Stimulated activated CD8-positive, alpha-beta memory T cell treated with anti-CD3 and anti-CD28 coated beads, Interleukin-12 subunit alpha, Interleukin-12 subunit beta, amount 100 ng/mL, for 1 hour (primary cell): ENCODE measurements at places on chromosomes 5 and 9.
A peak's percentile ranks its signal among the peaks of the same experiment; 100 is the strongest.

GRCh38 chr5:72451741-72452505, 55.3 kb downstream of the ZNF366 start:
- no peak for DNase-seq

GRCh38 chr5:142888469-142889085, 118.4 kb downstream of the ARHGAP26 start:
- no peak for DNase-seq

GRCh38 chr5:158852622-158853021, 247.1 kb downstream of the EBF1 start:
- no peak for DNase-seq

DNA sequence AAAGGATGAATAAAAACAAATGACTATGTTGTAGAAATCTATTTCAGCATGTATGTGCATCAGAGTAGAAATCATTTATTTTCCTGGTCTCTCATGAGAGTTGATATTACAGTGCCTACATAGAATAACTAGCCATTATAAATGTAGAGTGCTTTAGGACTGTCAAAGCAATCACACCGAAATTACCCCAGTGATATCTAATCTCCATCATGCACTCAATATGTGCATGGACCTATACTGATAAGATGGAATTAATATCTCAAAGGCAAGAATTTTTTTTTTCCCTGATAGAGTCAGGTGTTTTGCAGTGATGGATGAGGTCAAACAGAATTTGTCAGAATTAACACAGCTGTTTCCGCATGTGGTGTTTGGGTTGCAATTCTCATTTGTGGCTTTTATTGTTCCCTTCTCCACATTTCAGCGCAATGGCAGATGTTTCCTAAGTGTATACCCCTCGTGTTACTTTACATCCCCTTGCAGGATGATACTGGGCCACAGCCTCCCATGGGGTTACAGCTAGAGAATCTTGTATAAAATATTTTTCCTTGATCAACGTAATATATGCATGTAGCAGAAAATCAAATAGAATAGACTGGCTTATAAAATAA, 298.8 kb downstream of the RASEF start:
- DNase-seq, result no peak

- no peak for DNase-seq
Measured at GRCh38 chr5:75639535-75640311, 28.5 kb downstream of the ANKDD1B start.

GRCh38 chr9:81574405-81574804, 114.9 kb downstream of the TLE1 start:
- no peak for DNase-seq

- no peak for DNase-seq
Measured at GRCh38 chr5:23268136-23268535, 239.3 kb upstream of the PRDM9 start.

DNA sequence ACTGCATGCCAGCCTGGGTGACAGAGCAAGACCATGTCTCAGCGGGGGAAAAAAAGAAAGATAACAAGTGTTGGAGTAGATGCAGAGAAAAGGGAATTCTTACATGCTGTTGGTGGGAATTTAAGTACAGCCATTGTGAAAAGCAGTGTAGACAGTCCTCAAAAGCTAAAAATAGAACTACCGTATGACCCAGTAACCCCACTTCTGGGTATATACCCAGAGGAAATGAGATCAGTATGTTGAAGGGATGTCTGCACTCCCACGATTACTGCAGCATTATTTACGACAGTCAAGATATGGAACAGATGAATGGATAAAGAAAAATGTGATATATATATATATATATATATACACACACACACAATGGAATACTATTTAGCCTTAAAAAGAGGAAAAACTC, 225.3 kb upstream of the SLC24A2 start:
- DNase-seq, result no peak

DNA sequence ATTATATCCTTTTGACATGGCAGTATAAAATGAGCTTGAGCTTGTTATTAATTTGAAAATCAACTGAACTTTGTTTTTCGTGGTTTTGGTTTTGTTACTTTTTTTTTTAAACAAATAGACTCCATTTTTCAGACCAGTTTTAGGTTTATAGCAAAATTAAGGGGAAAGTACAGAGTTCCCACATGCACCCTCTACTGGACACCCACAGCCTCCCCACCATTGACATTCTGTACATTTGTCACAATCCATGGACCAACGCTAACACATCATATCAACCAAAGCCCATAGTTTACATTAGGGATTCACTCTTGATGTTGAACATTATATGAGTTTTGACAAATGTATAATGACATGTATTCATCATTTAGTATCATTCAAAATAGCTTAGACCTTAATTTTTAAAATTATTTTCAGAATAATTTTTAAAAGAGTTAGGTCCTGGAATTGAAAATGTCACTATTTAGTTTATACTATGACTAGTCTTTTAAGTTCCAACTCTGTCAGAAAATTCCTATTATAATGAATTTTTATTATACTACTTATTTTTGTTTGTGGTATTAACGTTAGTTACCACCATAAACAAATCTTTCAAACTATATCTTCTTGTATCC, 35.3 kb upstream of the JMY start:
- no peak for DNase-seq

GRCh38 chr5:64518793-64519192, 13.0 kb downstream of the RGS7BP start:
- no peak for DNase-seq

DNA sequence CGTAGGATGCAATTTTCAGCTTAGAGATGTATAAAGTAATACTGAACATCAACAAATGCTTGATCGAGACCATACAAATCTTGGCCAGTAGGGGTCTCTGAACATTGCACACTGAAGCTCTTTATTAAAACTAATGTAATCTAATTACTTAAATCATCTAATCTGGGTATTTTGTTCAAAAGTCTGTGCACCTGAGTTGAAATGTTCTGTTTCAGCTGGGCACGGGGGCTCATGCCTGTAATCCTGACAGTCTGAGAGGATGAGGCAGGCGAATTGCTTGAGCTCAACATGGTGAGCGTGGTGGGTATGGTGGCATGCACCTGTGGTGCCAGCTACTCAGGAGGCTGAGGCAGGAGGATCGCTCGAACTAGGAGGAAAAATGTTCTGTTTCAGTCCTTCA, 41.0 kb downstream of the ESM1 start:
- DNase-seq, result peak; percentile 22

DNA sequence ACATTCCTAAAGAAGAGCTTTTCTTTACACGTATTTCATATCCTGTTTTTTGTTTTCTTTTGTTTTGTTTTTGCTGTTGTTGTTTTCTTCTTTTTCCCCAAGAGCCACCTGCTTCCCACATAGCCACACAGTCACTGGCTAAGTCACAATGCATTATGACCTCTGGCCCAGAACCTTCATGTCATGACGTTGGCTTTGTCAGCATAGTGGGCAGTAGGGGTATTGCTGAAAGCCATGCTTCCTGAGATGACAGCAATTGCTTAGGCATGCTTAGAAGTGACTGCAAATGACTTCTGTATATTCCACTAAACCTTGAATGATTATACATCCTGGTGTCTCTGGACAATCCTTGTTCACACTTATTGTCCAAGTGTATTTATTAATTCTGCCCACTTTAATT, 375.8 kb downstream of the TAF11L14 start:
- no peak for DNase-seq

DNA sequence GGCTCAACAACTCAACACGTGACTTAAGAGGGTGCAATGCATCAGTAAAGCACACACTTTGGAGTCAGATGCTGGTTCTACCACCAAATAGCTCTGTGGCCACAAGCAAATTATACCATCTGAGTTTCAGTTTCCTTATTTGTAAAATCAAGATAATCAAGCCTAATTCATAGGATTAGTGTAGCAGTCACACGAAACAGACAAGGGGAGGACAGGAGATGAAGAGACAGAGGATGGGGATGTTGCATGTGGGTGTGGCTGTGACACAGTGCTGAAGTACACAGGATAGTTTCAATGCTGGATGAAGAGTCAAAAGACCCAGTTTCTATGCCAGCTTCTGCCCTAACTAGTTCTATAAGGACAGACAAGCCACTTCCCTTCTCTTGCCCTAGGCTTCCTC, 60.2 kb downstream of the SPOCK1 start:
- no peak for DNase-seq

DNA sequence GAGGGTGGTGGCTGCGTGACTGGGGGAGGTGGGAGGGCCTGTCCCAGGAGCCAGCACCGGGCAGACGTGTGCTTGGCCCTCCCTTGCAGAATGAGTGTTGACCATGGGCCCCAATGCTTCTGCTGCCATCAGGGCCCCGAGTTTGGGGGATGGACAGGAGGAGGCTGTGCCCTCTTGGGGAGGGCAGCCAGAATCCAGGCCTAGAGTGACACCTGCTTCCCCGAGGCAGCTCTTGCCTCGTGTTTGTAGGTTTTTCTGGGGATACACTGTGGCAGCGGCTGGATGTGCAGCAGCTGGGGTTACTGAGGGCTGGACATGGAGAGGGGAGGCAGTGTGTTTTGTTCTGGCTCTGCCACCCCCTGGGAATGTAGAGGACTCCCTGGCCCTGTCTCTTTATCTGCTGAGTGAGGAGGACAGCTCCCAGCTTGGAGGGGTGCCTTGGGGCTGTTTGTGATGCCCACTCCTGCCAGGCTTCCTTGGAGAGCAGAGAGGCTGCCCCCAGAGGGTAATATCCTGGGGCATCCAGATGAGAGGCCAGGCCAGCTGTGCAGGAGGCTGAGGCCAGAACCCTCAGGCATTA, 22.7 kb downstream of the WNK2 start:
- no peak for DNase-seq

DNA sequence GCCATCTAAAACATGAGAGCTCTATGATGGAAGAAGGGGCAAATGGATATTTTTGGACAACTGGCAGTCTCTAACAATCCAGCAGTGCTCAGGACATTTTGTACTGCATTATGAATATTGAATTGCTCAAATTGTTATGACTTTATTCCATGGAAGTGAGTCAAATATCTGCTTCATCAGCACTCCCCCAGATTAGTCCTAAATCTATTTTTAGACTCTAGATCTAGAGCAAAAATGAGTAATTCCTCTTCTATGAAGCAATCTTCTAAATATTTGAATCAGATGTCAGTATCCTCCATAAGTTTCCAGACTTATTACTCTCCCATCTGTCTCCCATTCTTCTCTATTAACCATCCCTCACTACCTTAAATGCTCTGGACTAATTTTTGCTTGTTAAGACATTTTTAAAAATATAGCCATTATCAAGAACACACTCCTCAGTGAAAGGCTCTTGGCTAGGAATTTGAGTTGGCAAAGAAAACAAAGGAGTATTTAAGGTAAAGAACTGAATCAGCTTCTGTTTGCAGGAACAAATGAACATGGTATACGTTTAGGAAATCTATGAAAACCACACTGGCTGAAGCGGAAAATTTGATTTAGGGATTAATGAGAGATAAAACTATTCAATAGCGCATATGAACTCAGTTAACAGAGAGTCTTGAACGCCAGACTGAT, 300.9 kb downstream of the MCTP1 start:
- DNase-seq, result no peak

- DNase-seq, result no peak
Measured at GRCh38 chr9:18502546-18502945, 28.6 kb downstream of the ADAMTSL1 start.
